ENCODE measurements at places on chromosomes 7 and 10.

- DNase-seq, result no peak
Measured at GRCh38 chr10:10222304-10222841, 795.3 kb upstream of the CELF2 start.

DNA sequence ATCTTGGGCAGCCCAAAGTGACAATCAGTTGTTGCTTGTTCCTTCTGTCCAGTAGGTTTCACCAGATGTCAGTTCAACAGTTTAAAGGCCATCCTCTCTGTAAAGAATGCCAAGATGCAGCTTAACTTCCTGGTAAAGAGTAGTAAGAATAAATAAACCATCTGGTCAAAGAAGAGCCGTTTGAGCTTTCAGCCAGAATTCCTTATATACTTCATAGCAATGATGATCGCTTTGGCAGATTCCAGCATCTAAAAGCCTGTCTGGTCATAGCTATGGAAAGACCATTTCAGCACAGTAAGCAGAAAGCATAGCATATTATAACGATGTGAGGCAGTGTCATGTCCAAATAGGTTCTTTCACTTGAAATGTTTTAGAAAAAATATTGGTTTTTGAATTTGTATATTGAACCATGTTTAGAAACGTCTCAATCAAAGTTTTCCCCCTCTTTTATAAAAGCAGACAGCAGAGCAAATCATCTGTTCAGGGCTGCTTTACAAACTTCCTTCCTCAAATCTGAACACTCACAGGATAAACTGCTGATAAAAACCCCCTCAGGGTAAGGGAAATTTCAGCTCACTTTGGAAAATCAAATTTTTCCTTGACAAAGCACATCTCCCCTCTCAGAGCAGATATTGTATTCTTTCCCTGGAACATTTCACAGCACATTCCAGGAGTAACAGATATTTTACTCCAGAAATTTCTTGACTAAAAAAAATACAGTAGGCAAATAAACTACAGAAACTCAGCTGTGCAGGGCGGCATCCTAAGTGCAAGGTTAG lies 184.1 kb downstream of the NOC3L start:
- DNase-seq, result no peak

- DNase-seq, result no peak
Measured at GRCh38 chr7:101598986-101599771, 29.9 kb downstream of the MYL10 start.

DNA sequence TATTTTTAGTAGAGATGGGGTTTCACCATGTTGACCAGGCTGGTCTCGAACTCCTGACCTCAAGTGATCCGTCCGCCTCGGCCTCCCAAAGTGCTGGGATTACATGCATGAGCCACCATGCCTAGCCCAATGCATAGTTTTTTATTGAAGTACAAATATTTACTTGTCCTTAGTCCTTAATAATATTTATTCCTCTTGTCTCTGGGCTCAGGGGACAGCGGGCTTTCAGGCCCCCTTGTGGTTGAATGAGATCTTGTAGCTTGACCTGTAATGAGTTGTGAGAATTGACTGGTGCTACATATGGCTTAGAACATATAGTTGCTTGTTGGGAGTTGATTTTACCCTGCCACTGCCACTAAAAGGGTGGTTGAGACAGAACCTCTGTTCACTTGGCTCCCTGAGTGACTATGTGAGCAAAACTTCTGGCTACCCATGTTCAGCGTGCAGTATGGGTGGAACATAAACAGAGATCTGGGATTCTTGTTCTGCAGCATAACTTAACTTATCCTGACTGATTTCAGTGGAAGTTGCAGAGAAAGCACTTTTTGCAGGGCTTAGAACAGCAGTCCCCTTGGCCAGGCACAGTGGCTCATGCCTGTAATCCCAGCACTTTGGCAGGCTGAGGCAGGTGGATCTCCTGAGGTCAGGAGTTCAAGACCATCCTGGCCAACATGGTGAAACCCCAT lies 14.9 kb downstream of the CCL26 start:
- no peak for DNase-seq

GRCh38 chr7:66055321-66055956 lies 20.2 kb upstream of the ASL start:
- DNase-seq, result no peak

DNA sequence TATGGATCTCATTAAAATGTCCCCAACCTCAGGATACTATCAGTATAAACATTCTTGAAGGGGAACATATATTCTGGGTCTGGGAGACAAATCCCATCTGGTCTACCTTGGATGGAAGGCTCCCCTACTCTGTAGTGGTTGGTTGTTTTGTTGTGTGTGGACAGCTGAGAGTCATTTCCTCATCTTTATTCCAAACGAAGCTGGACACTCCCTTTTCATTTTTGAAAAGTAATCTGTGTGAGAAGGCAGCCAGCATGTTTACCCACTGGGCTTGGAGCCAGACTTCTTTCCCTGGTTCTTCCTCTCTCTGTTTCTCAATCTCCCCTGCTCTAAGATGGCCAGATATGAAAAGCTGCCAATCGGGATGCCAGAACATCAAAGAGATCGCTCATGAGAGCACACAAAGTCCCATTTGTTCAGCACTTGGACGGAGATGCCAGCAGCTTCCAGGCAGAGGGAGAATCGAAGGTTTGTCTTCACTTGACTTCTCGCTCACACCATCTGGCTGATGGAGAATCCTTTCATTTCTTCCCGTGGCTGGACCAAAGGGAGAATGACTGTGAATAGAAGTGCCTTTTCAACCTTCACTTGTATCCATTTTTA lies 108.1 kb upstream of the AGR3 start:
- DNase-seq, result no peak

DNA sequence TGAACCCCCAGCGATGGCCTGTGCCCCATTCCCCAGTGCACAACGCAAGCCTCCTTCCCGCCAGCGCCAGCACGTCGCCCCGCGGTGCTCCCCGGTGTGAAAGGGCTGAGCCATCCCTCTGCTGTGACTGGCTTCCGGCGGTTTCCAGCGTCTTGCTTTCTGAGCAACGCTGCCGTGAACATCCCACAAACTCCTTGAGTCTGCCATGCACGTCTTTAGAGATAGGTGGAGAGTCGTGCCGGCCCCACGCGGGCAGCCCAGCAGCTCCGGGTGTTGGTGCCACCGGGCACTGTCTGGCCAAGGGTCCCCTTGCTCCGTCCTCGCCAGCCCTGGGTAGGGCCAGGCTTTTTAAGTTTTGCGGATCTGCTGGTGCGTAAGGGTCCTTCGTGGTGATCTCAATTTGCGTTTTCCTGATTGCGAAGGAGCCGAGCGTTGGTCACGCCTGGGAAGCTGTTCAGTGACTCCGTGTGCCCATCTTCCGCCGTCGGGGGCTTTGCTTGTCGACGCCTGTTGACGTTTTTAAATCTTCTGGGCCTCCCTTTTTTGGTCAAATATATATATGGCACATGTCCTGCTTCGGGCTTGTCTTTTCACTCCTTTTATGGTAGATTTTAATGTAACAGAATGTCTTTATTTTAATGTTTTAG lies 70.6 kb downstream of the FOXL3 start:
- no peak for DNase-seq

DNA sequence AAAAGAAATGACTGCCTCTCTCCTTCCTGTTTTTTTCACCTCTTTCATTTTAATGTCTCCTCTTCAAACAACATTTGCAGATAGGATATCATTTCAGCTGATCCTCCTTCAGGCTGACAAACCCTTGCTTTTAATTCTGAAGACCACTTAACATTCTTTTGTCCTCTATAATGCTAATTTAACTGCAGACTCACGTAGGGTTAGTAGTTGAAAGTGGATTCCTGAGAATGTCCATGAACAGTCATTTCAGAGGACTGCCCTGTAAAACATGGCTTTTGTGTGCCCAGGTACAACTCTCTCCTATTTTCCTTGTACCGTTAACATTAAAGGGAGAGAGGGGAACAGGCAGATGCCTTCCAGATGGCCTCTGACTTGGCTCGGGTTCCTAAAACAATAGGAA lies 524.4 kb downstream of the SDK1 start:
- no peak for DNase-seq

DNA sequence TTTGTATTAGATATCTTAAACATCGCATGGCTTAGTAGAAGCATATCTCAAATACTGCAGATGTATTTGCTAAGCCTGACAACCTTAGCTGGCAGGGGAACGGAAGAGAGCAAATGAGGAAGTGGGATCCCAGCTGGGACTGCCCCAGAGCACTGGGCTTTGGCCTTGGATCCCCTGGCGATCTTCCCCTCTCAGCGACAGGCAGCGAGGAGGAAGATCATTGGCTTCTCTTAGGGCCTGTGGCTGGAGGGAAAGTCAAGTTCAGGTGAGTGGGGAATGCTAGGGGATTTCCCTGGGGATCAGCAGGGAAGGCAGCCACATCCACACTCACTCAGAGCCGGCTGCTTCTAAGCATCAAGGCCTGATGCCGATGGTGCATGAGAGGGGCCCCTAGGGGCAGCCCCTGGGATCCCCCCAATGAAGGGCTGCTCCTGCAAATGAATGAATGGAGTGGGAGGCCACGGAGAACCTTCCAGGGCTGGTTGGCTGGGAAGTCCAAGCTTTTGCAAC lies 42.0 kb downstream of the LYZL2 start:
- no peak for DNase-seq

GRCh38 chr7:40680657-40681056 lies 545.9 kb downstream of the SUGCT start:
- DNase-seq, result no peak

DNA sequence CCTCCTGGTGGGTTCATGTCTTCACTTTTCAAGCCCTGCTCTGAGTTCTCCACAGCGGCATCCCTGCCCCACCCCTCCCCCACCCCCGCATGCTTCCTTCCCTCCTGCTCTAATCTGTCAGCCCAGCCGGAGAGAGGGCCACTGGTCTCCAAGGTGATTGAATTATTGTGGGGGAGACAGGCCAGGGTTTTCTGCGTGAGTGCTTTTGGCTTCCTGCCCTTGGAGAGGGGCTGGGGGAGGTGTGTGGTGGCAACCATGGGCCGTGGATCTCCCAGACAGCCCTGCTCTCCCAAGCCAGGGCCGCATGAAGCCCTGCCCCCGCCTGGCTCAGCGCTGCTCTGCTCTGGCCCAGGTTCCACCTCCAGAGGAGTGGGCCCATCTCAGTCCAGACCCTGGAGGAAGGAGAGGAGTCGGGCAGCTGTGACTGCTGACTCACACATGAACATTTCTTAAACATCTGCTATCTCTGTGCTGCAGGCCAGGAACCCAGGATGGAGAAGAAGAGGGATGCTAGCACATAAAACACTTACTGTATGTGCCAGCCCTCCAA lies 109.9 kb downstream of the ZMIZ1 start:
- no peak for DNase-seq

DNA sequence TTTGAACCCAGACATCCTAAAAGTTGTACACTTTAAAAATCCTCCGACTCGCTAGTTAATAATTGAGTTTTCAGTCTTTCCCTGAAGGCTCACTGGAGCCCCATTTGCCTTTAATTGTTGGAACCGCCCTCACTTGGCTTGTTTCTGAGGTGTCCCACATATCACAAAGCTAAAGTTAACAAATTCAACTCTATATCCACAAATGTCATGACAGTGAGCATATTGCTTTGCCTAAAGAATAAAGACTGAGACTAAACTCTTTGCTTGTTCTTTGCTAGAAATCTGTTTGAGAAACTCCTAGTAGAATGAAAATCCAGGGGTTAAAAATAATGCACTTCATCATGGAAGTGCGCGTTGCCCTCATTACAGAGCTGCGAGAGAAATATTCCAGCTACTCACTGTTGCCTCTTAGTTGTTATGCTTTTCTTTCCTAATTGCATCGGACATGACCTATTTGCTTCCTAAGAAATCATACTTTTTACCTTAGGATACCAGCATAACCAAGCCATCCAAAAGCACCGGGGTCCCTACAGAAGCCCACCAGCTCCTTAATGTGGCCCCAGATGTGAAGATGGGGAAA lies 752 bp downstream of the THSD7A start:
- DNase-seq, result no peak

GRCh38 chr7:23969443-23969842 lies 259.4 kb downstream of the STK31 start:
- no peak for DNase-seq

Data from NK-92 treated with Interleukin-12 subunit alpha and Interleukin-12 subunit beta, amount 100 ng/mL, for 24 hours (cell line).